ENCODE measurements at places on chromosomes 6 and 20. TPM values are rescaled to one million over a fixed set of nuclear protein-coding genes. Genes with fewer than 3 reads are reported as not detected.

- DNase-seq, result no peak
Observed at GRCh38 chr6:169115632-169116031, 138.0 kb downstream of the THBS2 start.

- DNase-seq, result no peak
Observed at GRCh38 chr6:105560611-105561066, 157.8 kb upstream of the PREP start.

DNA sequence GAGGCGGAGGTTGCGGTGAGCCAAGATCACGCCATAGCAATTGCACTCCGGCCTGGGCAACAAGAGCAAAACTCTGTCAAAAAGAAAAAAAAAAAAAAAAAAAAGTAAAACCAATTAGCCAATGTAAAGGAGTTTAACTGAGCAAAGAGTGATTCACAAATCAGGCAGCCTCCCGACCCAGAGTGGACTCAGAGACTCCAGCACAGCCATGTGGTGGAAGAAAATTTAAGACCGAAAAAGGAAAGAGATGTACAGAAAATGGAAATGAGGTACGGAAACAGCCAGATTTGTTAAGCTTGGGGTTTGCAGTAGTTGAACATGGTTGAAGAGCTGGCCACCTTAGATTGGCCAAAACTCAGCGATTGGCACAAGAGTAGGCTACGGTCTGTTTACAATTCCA lies 51.4 kb downstream of the ERMARD start:
- DNase-seq, result no peak

- no peak for DNase-seq
Observed at GRCh38 chr6:149224399-149224798, 93.1 kb upstream of the TAB2 start.

- peak; percentile 82 for DNase-seq
Observed at GRCh38 chr6:20182926-20183521, 29.2 kb downstream of the MBOAT1 start.

DNA sequence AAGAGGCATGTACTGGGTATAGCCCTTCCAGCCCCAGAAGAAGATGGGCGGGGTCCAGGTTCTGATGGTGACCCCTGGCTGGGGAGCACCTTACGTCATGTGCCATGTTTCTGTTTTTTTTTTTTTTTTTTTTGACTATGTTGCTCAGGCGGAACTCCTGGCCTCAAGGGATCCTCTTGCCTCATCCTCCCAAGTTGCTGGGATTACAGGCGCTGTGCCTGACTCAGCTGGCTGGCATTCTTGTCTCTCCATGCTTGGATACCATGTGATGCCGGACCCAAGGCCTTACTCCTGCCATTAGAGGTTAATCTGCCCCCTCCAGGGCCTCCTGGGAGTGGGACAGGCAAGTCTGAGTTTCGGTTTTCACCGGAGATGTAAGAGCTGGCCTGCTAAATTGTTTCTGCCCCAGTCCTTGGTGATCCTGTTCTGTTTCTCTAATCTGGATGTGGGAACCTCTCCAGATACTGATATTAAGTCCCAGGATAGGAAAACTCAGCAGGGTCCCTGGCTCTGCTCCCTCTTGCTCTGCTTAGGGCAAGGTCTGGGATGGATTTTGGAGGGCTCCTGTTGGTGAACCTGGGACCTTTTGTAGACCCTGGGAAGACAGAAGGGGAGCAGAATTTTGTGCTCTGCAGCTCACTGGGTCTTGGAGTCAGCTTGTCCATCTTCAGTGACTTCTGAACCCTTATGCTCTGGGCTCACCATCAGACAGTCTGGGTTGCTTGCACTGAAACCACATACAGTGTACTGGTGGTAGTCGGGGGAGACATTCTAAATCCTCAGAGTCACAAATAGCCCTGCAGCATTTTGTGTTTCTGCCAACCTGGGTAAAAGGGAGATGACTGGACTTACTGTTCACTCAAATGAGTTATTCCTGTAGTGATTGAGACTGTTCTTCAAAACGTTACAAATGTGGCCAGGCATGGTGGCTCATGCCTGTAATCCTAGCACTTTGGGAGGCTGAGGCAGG lies 45.1 kb downstream of the PTK7 start:
- DNase-seq, result peak; percentile 29

DNA sequence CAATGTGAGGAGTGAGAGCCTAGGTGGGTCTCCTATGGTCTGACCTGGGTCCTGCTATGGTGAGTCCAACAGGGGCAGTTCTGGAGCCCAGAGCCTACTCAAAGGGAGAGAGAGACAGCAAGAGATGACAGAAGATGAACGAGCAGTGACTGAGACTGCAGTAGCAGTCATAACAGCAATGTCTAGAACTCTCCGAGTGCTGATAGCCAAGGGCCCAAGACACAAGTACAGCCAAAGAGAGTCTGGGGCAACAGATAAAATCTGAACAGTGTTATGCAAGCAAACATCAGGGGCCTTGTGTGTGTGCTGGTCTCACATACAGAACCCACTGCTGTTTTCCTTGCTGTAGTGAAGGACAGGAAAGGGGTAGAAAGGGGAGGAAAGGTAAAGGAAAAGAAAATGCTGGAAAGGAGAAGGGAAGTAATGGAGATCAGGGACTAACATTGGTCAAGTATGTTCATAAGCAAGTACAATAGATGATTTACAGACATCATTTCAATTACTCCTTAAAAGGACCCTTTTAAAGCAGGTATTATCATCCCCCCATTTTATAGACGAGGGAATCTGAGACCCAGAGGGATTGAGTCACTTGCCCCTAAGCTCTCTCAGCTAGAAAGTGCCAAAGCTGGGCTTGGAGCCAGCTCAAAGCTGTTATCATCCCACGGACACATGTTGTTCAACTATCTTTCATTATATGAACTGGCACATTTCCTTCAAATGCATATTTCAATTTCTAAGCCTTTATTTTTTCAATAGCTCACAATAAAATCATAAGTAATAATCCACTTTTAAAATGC lies 182.3 kb upstream of the RAB32 start:
- DNase-seq, result no peak

GRCh38 chr6:48073976-48074767 lies 36.8 kb downstream of the PTCHD4 start:
- no peak for DNase-seq

DNA sequence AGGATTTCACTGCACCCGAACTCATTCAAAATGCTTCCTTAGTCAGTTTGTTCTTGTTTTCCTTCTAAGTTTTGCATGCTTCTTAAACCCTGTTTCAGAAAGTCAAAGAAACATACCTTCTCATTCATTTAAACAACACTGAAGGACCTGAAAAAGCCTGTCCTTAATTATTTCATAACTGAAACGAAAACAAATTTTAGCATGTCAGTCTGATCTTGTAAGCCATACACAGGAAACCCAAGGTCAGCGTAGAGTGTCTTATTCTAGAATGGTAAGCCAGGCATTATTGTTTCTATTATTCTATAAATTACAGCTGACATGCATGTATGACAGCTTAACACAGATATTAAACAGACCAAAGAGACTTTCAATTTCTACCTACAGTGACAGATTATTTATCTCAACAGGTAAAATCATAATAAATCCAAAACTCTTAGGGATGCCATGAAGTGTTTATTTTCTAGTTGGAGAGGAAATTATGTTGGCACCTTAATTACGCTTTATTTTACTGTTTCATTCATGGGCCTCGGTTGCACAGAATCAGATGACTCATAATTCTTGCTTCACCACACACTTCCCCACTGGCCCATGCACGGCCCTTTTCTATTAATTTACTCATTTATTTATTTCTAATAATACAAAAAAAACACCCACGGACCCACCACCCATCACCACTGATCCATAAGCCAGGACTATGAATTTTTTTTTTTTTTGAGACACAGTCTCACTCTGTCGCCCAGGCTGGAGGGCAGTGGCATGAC lies 39.3 kb upstream of the DUSP22 start:
- no peak for DNase-seq

DNA sequence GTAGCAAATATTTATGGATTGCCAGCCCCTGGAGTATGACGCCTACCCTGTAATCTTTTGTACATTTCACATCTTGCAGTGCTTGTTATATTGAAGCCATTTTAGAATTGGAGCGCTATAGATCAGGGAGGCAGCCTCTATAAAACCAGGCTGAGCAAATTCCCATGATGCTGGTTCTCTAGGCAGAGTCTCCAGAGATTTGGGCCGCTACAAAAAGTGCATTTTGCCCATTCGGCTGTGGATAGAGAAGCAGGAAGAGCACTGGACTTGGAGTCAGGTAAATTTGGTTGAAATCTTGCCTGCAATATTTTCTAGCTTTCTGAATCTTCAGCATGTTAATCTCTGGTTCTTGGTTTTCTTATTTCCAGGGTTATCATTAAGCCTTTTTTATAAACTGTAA lies 2.0 kb downstream of the YWHAB start:
- no peak for DNase-seq

DNA sequence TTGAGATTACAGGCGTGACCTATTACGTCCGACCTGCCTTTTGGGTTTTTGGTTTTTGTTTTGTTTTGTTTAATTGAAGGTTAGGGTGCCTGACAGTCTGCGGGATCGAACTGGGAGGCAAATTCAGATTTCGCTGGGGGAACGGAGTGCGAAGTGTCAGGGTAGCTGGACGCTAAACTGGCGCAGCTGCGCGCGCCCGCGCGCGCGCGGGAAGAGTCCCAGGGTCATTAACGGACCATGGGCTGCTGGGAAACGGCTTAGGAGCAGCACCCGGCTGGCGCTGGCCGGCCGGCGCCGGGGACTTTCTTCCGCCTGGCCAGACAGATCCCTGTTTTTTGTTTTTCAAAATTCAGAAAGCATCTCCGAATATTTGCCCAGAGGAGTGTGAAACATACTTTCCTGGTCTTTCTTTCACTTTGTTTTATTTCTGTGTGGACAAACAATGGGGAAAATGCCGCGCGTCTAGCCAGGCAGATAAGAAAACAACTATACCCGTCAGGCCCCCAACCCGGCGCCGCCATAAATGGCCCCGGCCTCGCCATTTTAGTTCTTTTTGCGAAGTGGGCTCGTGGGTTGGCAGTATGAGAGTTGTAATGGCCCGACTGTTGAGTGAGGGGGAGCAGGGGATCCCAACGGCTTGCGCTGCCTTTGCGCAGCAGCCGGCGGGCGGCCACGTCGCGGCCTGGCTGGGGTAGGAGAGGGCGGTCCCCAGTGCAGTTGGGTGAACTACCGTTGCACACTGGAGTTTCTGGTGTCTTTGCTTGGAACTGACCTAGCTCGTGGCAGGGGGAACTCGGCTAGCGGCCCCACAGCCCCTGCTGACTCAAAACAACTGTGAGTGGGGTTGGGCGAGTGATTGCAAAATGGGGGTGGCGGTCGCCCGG lies 7.1 kb downstream of the HSPA1B start:
- DNase-seq, result peak; percentile 92

DNA sequence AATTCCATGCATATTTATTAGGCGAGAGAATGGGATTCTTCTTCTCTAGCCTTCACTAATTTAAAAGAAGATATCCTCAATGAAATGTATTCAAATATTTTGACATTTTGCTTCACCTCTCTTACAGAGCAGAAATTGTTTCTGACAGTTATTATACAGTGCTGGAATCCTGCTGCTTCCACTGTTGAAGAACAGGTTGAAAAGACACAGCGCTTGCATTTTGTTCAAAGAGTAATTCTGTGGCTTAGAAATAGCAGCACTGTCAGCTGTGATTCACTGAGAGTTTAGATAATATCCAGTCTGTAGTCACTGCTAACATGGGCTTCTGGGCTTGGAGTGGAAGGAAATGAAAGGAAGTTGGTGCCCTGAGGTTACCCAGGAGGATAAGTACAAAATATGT lies 117.1 kb upstream of the FBXL4 start:
- no peak for DNase-seq

- DNase-seq, result no peak
Observed at GRCh38 chr6:137927777-137928218, 60.7 kb downstream of the TNFAIP3 start.

- no peak for DNase-seq
Observed at GRCh38 chr6:16179970-16180431, 51.1 kb downstream of the MYLIP start.

DNA sequence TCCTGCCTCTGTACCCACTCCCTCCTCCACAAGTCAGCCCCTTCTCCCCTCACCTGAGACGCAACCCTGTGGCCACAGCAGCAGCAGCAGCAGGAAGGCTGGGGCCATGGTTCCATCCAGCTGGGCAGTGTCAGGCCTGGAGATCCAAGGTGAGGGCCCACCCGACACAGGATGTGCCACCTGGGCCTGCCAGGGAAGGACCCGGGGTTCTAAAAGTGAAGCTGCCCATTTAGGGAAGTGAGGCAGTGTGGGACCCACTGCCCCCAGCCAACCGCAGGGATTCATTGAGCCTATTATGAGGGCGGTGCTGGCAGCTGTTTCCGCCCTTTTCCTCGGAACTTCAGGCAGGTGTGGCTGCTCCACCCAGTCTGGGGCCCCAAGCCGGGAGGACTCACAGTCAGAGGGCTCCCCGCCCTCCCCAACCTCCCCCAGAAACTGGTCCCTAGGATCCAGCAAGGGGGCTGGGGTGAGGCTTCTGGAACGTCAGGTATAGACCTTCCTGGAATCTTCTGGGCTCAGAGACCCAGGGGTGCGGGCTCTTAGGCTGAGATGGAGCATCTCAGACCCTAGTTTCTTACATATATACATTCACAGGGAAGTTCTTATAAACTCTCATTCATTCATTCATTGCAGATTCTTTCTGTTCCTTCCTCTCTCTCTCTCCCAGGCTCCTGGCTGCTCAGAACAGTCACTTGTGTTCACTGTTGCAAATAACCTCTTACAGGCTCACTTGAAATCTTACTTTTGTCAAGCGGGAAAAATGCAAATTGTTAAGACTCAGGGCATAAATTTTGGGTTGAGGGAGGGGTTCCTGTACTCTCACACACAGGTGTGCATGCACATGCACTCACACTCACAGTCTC lies at the start of gene TREML2:
Gene TREML2 (minus strand): TSS at position 249 of the 863 bp plus-strand sequence. CDS start 141 bp downstream, at position 108.
- DNase-seq, result peak; percentile 10

- no peak for DNase-seq
Observed at GRCh38 chr6:56033401-56033800, 158.0 kb upstream of the BMP5 start.

DNA sequence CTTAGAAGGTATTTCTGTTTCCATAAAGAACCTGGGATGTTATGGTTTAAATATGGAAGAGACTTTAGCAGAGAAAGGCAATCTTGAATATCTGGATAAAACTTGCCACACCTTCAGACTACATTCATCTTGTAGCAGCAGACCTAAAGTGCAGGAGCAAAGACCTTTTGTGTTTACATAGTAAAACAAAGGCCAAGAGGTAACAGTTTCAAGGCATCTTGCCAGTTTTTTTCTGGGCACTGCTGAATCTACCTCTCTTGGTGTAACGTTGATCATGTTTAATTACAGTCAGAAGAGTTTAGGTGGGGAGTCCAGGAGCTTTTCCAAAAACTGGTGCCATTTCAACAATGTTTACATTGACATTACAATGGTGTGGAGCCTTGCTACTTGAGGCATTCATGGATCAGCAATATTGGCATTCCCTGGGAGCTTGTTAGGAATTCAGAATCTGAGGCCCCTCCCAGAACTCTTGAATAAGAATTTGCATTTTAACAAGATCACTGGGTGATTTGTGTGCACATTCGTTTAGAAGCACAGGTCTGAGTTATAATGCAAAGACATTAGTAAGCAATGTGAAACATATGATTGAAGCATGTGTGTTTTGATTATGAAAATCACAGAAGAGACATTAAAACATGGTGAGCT lies 94.5 kb downstream of the F13A1 start:
- no peak for DNase-seq

GRCh38 chr6:46925563-46926253 lies 4.0 kb upstream of the ADGRF5 start:
- DNase-seq, result peak; percentile 80

The ADNP gene
- 28.7 TPM for total RNA-seq

The KIAA0408 gene
- total RNA-seq, result 1.3 TPM

The OXT gene
- total RNA-seq, result not detected

The CAGE1 gene
- total RNA-seq, result not detected

The SRMS gene
- total RNA-seq, result not detected

The ARMC2 gene
- 0.66 TPM for total RNA-seq

The MPIG6B gene
- not detected for total RNA-seq

The ZSWIM1 gene
- total RNA-seq, result 7.6 TPM

The FGD2 gene
- 11.9 TPM for total RNA-seq

The SMIM8 gene
- 11.2 TPM for total RNA-seq

The MOG gene
- not detected for total RNA-seq

The TSHZ2 gene
- total RNA-seq, result 9.6 TPM
